ENCODE measurements at places on chromosomes 12 and 14.

GRCh38 chr12:120571299-120571698, 9.9 kb downstream of the POP5 start:
- H3K36me3 ChIP-seq, result no peaks in the 10 kb centered on the region
- no peak overlapping the region for H3K4me3 ChIP-seq
- H3K27me3 ChIP-seq, result no peaks in the 10 kb centered on the region
- no peak for DNase-seq
- no peak overlapping the region for H3K27ac ChIP-seq
- no peaks in the 10 kb centered on the region for H3K4me1 ChIP-seq

DNA sequence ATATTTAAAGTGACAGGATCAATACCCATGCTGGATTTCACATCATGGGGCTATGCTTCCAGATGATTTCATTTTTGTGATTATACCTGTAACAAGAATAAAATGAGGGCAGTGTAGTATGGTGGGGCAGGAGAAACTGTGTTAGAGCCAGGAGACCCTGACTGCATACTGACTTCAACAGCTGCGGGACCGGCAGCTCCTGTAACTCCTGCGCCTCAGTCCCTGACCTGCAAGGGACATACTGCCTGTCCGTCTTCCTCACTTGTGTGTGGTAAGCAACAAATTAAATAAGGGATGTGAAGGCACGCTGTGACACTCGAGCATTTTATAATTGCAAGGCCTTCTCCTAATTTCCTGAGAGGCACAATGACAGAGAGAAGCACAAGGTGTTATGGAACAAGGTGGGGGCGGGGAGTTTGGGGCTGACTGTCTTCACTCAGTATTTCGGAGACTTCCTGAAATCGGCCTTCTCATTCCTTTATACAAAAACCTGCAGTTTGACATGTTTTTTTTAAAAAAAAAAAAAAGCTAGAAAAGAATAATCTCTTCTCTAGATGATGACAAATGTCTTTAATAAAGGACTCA, 164.2 kb downstream of the TTC7B start:
- no peak overlapping the region for H3K27ac ChIP-seq
- H3K4me1 ChIP-seq, result peaks cover 9% of the 10 kb centered on the region
- H3K36me3 ChIP-seq, result no peaks in the 10 kb centered on the region
- no peak for DNase-seq
- no peaks in the 10 kb centered on the region for H3K27me3 ChIP-seq

- H3K4me3 ChIP-seq, result no peak overlapping the region
- no peak overlapping the region for H3K27ac ChIP-seq
- no peaks in the 10 kb centered on the region for H3K27me3 ChIP-seq
- no peak for DNase-seq
- H3K4me1 ChIP-seq, result no peaks in the 10 kb centered on the region
Observed at GRCh38 chr12:2274733-2275132, 221.9 kb downstream of the CACNA1C start.

GRCh38 chr14:57486767-57487379, 6.8 kb downstream of the CCDC198 start:
- H3K36me3 ChIP-seq, result no peaks in the 10 kb centered on the region
- no peak overlapping the region for H3K27ac ChIP-seq
- peak; percentile 72 for DNase-seq
- no peaks in the 10 kb centered on the region for H3K27me3 ChIP-seq

DNA sequence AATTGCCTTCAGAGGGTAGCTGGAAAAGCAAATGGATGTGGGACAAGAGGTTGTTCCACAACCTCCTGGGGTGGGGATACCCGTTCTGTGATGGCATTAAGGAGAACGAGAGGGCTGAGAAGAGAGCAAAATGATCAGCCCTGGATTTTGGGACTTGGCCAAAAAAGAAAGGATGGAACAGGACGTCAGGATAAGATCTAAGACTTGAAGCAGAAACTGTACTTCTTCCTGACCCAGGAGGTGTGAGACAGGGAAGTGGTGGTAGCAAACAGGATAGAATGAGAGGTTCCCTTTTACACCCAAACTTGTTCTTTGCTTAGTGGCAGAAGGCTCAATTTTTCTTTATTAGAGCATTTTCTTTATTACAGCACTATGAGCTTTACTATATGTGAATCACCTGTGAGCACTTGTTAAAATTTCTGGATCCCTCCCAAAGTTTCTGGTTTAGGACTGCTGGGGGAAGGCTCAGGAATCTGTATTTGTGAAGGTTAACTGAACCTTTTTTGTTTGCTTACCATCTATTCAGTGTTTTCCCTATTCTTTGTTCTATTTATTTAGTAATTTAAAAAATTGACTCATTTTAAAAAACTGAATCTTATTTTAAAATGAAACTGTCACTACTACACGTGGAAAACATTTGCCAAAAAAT, 59.2 kb downstream of the ERC1 start:
- H3K4me3 ChIP-seq, result no peak overlapping the region
- no peak for DNase-seq
- H3K27ac ChIP-seq, result no peak overlapping the region

- peaks cover 19% of the 10 kb centered on the region for H3K4me1 ChIP-seq
- H3K27ac ChIP-seq, result no peak overlapping the region
- no peaks in the 10 kb centered on the region for H3K36me3 ChIP-seq
- DNase-seq, result no peak
- H3K4me3 ChIP-seq, result no peak overlapping the region
Observed at GRCh38 chr12:111412830-111413441, 7.2 kb downstream of the SH2B3 start.

- no peak for DNase-seq
- no peaks in the 10 kb centered on the region for H3K4me1 ChIP-seq
- no peaks in the 10 kb centered on the region for H3K27me3 ChIP-seq
- no peaks in the 10 kb centered on the region for H3K36me3 ChIP-seq
Observed at GRCh38 chr14:39395555-39396254, 36.5 kb downstream of the FBXO33 start.

- H3K4me1 ChIP-seq, result peaks cover 39% of the 10 kb centered on the region
- H3K4me3 ChIP-seq, result no peak overlapping the region
- no peak overlapping the region for H3K27ac ChIP-seq
- no peaks in the 10 kb centered on the region for H3K27me3 ChIP-seq
Observed at GRCh38 chr12:50618864-50619609, 114.3 kb downstream of the DIP2B start.
